ENCODE measurements at places on chromosomes 16 and 17. TPM values are rescaled to one million over a fixed set of nuclear protein-coding genes. Genes with fewer than 3 reads are reported as not detected.

CLEC18C gene
- not detected for total RNA-seq

CENPV gene
- total RNA-seq = 312 TPM

DNA sequence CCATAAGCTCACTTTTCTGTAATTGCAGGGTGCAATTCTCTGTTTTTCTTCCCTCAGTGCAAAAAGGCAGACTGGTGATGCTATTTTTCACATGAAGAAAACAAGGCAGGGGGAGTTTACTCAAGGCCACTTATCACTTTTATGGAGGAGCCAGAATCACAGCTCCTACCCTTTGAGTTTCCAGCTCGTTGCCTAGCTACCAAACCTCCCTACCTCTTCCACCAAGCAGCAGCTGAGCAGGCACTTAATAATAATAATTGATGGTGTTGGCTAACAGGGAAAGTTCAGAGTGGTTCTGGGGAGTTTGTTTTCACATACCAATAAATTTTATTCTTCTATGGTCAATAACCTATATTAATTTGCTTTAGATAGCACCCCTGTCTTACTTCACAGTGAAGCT lies 31.9 kb upstream of the MPHOSPH6 start:
- no peaks in the 10 kb centered on the region for H3K36me3 ChIP-seq
- H3K4me3 ChIP-seq = no peak overlapping the region
- no peaks in the 10 kb centered on the region for H3K4me1 ChIP-seq
- no peak overlapping the region for H3K27ac ChIP-seq
- no peaks in the 10 kb centered on the region for H3K27me3 ChIP-seq

- DNase-seq = peak; percentile 94
- H3K27me3 ChIP-seq = no peaks in the 10 kb centered on the region
- peak overlapping the region; percentile 89 for H3K27ac ChIP-seq
- H3K36me3 ChIP-seq = no peaks in the 10 kb centered on the region
- no peak overlapping the region for H3K4me3 ChIP-seq
These were observed 77.1 kb downstream of the SDK2 start for GRCh38 chr17:73566905-73567782.

All from GM23338 (cell line).